ENCODE measurements at places on chromosomes 5 and 9.

DNA sequence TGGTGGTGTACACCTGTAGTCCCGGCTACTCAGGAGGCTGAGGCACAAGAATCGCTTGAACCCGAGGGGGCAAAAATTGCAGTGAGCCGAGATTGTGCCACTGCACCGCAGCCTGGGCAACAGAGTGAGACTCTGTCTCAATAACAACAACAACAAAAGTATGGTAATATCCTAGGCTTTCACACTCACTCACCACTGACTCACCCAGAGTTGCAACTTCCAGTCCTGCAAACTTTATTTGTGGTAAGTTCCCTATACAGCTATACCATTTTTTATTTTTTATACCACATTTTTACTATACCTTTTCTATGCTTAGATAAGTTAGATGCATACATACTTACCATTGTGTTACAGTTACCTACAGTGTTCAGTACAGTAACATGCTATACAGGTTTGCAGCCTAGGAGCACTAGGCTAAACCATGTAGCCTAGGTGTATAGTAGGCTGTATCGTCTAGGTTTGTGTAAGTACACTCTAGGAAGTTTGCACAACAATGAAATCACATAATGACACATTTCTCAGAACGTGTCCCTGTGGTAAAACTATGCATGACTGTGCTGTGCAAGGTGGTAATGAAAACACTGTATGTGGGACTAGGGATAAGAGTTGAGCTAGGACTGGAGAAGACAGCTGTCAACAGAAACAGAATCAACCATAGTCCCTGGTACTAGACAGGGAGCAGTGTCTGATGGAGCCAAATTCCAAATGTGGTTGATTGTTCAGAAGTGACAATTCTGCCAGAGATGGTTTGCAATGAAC is 109.5 kb upstream of the RAD23B start:
- DNase-seq, result no peak

DNA sequence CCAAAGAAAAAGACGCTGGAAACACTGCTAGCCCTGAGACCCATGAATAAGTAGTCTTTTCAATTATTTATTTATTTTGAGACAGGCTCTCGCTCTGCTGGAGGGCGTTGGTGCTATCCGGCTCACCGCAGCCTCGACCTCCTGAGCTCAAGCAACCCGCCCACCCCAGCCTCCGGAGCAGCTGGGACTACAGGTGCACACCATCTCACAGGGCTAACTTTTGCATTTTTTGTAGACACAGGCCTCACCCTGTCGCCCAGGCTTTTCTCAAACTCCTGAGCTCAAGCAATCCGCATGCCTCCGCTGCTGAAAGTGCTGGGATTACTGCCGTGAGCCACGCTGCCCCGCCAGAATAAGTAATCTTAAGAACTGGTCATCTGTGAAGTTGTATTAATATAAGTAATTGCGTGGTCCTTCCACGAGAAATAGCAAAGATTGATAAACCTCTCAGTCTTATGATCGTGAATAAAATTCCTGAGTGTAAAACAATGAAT is 1.6 kb downstream of the ANXA2R start:
- no peak for DNase-seq

GRCh38 chr5:148912146-148912545 is 85.7 kb downstream of the ADRB2 start:
- DNase-seq, result no peak

DNA sequence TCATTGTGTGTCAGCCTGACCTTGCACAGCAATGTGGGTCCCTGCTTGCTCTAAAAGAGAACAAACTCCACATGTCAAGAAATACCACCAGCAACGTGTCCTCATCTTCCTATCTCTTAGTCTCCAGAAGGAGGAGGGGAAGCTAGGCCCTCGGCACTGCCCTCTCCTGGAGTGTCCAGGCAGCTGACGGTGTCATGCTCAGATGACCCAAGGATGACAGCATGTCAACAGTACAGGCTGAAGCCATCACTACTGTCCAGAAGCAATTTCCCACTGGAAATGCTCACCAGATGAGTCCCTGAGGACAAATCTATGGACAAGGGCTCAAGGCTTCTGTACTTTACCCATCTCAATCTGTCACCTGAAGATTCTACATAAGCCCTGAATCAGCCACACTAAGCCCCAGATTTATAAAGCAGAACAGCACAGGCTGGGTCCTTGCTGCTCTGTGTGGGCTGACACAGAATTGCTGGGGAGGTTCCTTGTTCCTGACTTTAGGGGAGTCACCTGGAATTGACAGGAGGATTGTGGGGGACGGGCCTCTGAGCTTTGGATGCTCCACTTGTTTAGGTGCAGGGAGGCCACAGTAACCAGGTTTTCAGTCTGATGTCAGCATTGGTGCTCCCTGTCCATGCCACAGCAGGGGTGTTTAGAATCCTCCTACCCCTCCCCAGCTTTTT is 210.2 kb downstream of the DAB2IP start:
- no peak for DNase-seq

- DNase-seq, result no peak
Measured at GRCh38 chr9:120477534-120478001, 102.4 kb downstream of the CDK5RAP2 start.

- no peak for DNase-seq
Measured at GRCh38 chr9:32866273-32866672, 82.9 kb downstream of the TMEM215 start.

- peak; percentile 73 for DNase-seq
Measured at GRCh38 chr5:159209438-159210209, at the start of gene RNF145. Gene RNF145 (minus strand): TSS chr5:159209553. CDS start chr5:159203617, 5,936 bp downstream.

- DNase-seq, result no peak
Measured at GRCh38 chr9:29838491-29839020, 2265.3 kb upstream of the C9orf72 start.

- no peak for DNase-seq
Measured at GRCh38 chr9:91495450-91495849, 71.8 kb upstream of the NFIL3 start.

GRCh38 chr5:161085056-161085455 is 233.0 kb upstream of the ATP10B start:
- no peak for DNase-seq

GRCh38 chr5:169175733-169176132 is 125.2 kb downstream of the SLIT3 start:
- no peak for DNase-seq
